NCI-H1694 (cell line): ENCODE measurements at places on chromosomes 1 and 21.

- DNase-seq, result no peak
These were observed 7.4 kb downstream of the NR5A2 start for GRCh38 chr1:200034761-200035396.

GRCh38 chr1:35369922-35370671 is 101.6 kb downstream of the ZMYM4 start:
- peak; percentile 74 for DNase-seq

DNA sequence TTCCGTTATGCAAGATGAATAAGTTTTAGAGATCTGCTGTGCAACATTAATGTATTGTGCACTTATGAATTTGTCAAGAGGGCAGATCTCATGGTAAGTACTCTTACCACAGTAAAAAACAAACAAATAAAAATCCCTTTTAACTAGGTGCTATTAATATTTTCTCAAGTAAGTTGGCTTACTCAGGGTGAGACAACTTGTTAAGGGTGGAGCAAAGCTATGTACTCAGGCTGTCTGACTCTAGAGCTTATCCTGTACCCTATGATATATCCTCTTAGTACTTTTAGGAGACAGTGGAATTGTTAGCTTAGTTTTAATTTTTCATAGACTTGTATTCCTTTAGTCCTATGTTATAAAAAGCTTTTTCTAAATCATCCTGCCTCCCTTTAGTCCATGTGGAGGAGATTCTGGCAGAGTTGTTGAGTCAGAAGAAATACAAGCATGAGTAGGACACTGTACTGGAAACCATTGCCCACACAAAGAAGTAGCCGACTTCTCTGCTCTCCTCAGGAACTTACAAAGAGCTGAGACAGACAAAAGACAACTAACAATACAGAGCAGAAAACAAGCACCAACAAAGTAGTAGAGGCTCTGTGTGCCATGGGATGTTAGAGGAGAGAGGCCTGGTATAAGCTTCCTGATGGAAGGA is 49.2 kb downstream of the S1PR1 start:
- DNase-seq, result no peak

- no peak for DNase-seq
These were observed 69.4 kb downstream of the TOMM20 start for GRCh38 chr1:235059221-235059620.

DNA sequence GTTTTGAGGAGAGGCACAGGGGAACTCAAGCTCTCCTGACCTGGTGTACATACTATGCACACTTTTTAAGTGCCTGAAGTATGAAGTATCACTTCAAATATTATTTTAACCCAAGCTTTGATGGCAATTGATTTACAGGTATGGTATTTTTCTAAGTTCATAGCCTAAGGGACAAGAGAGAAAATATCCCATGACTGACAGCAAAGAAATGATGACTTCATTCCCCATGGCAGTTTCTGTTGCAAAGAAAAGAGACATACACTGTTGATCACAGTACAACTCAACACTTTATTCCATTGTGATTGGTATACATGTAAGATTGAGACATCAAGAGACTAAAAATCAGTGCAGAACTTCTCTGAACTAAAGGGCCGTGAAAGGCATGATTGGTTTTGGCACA is 41.8 kb upstream of the BCL10 start:
- DNase-seq, result no peak

- DNase-seq, result peak; percentile 14
These were observed 84.9 kb downstream of the CNIH3 start for GRCh38 chr1:224700918-224701531.

- no peak for DNase-seq
These were observed 25.2 kb upstream of the SPAG17 start for GRCh38 chr1:118210051-118210722.

- no peak for DNase-seq
These were observed 10.8 kb downstream of the NTMT2 start for GRCh38 chr1:170156594-170156993.

- no peak for DNase-seq
These were observed 243.9 kb upstream of the ZRANB2 start for GRCh38 chr1:71324671-71325267.

- DNase-seq, result no peak
These were observed 67.4 kb downstream of the SASS6 start for GRCh38 chr1:100065183-100065968.

GRCh38 chr1:171460018-171460620 is 25.2 kb upstream of the PRRC2C start:
- no peak for DNase-seq

DNA sequence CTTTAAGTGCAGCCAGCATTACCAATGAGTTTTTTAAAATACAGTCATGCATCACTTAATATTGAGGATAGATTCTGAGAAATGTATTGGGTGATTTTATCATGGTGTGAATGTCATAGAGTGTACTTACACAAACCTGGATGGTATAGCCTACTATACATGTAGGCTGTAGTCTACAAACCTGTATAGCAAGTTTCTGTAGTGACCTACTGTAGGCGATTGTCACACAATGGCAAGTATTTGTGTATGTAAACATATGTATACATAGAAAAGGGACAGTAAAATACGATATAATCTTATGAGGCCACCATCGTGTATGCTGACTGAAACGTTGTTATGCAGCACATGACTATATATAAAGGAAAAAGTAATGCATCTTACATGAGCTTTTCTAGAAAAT is 48.2 kb downstream of the RPE65 start:
- no peak for DNase-seq

- DNase-seq, result no peak
These were observed 85.7 kb upstream of the COL6A1 start for GRCh38 chr21:45895778-45896370.
